T-helper 1 cell (primary cell): ENCODE measurements at places on chromosomes 2 and 18.

DNA sequence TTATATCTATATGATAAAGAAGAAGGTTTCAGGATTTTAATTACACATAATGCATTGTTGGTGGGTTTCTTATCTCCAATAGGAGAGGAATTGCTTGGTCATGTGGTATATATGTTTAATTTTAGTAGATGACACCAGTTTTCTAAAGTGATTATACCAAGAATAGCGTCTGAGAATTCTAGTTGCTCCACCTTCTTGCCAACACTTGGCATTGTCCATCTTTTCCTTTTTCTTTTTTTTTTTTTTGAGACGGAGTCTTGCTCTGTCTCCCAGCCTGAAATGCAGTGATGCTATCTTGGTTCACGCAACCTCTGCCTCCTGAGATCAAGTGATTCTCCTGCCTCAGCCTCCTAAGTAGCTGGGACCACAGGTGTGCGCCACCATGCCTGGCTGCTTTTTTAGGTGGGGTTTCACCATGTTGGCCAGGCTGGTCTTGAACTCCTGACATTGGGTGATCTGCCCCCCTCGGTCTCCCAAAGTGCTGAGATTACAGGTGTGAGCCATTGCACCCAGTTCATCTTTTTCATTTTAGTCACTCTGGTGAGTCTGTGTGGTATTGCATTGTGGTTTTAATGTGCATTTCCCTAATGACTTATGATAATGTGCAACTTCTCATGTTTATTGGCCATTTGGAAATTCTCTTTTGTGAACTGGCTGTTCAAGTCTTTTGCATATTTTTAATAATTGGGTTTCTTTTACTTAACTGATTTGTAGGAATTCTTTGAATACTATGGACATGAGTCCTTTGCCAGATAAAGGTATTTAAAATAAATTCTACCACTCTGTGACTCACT is 37.3 kb upstream of the ZNF512 start:
- DNase-seq = no peak

DNA sequence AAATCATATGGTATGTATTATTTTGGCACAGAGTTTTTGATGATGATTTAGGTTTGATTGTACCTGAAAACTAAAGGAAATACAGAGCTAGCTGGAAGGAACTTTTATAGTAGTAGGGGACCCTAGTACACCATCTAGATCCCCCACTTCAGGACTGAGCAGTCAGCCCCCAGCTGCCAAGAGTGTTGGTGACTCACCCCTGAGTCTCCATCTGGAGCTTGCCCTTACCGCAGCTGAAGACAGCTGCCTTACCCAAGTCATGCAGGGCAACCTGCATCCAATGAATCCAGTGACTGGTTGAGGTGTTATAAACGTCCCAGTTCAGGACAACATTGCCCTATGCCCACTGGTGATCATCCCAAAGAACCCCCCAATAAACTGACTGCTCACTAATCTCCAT is 15.3 kb downstream of the PMS1 start:
- no peak for DNase-seq

DNA sequence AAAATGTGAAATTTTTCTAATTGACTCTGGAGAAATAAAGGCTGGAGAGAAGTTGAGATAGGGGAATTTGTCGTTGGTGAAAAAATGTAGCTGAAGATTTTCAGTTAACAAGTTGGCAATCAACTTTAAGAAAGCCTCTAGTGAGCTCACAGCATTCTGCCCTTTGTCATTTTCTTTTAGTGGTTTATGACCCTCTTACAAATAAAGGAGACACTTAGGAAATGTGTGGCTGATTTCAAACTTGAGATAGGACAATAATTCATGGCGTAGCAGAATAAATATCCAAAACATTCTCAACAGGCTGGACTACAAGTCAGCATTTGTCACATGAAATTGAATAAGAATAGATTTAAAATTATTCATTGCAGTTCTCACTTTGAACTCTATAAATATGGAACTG is 412.5 kb upstream of the SPHKAP start:
- DNase-seq = no peak

DNA sequence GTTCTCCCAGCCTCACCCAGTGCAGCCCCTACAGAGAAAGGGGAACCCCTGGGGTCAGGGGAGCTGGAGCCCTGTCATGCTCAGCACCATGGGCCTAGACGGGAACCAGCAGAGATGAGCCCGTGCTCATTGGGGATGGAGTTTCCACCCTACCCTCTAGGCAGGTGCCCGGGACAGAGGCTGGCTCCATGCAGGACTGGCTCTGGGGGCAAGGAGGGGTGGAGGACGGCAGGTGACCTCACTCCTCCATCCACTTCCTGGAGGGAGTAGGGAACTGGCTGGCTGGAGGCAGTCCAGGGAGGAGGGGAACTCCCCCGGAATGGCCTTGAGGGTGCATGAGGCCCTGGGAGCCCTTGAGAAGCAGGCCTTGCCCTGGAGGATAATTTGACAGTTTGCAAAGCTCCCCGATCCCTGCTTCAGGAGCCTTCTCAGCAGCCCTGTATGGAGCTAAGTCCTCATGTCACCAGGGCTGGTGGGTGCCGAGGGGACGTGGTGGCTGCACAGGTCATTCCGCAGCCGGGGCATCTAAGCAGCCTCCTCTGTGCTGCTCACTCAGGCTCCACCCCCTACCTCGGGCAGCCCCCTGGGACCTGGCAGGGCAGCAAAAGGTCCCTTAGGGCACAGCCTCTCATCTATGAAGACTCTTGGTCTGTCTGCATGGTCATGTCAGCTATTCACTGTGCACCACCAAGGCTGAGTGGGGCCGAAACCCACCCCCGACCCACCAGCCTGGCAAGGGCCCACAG is 2.1 kb downstream of the NEURL3 start:
- DNase-seq = no peak

DNA sequence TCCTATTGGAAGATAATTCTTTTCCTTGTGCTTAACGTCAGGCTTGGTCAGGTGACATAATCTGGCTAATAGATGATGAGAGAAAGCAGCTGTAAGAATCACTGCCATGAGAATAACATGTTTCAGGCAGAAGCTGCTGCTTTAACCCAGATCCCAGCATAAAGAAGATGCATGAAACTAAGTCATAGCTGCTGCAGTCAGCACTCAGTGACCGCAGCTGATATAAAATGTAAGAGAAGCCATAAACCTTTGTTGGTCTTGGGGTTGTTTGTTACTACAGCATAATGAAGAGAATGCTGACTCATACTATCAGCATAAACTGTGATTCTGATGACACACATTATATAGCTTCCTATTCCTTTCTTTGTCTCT is 274.3 kb upstream of the TRIB2 start:
- DNase-seq = no peak

GRCh38 chr2:109430329-109430636 is 183.5 kb downstream of the SEPTIN10 start:
- DNase-seq = no peak

GRCh38 chr2:133434959-133435668 is 133.1 kb downstream of the NCKAP5 start:
- no peak for DNase-seq

DNA sequence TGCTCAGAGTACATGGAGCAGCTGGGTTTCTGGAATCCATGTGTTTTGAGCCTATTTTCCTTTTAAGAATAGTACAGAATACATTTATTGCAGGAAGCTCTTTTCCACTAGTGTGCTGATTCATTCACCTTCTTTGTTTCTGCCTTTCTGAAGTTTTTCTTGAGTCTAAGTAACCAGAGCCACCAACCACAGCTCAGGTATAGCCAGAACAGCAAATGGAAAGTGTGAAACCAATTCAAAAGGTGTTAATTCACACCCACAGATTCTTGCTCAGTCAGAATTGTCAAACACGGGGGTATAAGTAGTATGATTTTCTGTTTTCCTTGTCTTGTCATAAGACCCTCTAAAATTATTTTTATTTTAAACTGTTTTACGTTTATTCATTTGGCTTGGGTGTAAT is 75.9 kb upstream of the DYNAP start:
- DNase-seq = no peak

DNA sequence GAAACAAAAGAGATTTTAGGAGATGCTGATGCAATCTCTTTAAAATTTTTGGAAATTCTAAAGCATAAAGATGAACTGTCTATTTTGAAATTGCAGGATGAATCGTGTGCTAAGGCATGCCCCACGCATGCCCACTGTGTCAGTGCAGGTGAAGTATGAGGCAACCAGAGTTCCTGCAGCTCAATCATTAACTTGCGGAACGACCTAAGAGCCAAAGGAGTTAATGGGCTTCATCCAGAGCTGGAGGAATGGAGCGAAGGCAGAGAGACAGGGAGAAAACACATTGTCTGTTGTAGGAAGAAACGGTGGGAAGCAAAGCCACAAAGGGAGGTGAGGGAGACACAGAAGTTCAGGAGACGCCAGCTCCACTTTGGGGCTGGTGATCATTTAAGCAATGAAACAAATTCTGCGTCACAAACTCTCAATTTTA is 265.2 kb downstream of the CCDC85A start:
- DNase-seq = no peak

DNA sequence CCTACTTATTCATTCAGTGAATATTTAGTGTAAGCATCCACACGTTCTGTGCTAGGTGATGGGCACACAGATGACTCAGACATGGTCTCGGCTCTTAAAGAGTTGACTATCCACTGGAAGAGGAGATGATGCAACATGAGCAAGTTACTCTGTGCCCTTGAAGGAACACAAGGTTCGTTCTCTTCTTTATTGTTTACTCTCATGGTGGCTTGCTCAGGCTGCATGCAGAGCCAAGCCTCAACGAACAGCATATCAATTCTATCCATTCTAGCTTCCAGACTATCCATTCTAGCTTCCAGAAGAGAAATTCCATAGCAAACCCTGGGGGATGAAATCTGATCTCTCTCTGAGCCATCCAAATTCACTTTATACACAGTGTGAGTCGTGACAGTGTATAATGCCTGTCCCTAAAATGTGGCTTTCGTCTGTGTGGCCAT is 68.1 kb upstream of the CTAGE1 start:
- no peak for DNase-seq

GRCh38 chr2:127942002-127942401 is 56.2 kb upstream of the AMMECR1L start:
- DNase-seq = no peak
